Panc1 (cell line): ENCODE measurements at places on chromosomes 13 and 19. TPM values are rescaled to one million over a fixed set of nuclear protein-coding genes. Genes with fewer than 3 reads are reported as not detected.

TDRD12 gene
- 0.33 TPM for total RNA-seq

SLC7A10 gene
- total RNA-seq: 1.1 TPM

DNA sequence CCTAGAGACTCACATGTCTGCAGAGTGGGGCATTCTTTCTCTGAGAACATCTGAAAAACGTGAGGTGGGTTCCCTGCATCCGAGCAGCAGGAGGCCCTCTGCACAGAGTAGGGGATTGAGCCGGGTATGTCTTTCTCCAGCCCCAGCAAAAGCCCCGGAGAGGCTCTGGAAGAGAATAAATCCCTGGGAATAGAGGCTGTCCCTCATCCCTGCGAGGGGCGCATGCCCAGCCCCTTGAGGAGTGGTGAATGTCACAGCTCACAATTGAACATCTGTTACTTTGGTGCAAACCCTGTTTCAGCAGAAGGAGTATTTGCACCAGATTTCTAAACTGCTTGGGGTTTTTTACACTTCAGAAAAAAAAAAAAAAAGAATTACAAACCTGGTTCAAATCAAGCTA, 164.6 kb downstream of the FGF14 start:
- no peak for DNase-seq

GRCh38 chr13:38385153-38385891, 35.7 kb downstream of the UFM1 start:
- DNase-seq: no peak

DNA sequence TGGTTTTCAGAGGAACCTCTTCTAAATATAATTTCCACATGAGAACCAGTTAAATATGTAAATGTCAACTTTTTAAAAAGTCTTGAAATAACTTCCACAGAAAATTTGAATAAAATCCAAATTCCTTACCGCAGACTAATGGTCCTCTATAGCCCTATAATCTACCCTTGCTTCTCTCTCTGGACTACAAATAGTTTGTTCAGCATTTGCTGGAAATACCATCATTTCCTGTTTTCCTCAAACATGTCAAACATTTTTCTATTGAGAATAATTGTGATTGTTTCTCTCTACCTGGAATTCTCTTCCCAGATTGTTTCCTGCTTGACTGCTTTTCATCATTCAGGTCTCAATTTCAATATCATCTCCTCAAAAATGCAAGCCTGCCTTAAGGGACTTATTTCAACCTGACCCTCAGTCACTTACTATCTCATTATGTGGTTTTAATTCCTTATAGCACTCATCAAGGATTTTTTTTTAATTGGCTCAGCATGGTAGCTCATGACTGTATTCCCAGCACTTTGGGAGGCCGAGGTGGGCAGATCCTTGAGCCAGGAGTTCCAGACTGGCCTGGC, 898.9 kb upstream of the MIR17HG start:
- no peak for DNase-seq

GRCh38 chr13:109778102-109778542, 8.3 kb downstream of the IRS2 start:
- peak; percentile 41 for DNase-seq

DNA sequence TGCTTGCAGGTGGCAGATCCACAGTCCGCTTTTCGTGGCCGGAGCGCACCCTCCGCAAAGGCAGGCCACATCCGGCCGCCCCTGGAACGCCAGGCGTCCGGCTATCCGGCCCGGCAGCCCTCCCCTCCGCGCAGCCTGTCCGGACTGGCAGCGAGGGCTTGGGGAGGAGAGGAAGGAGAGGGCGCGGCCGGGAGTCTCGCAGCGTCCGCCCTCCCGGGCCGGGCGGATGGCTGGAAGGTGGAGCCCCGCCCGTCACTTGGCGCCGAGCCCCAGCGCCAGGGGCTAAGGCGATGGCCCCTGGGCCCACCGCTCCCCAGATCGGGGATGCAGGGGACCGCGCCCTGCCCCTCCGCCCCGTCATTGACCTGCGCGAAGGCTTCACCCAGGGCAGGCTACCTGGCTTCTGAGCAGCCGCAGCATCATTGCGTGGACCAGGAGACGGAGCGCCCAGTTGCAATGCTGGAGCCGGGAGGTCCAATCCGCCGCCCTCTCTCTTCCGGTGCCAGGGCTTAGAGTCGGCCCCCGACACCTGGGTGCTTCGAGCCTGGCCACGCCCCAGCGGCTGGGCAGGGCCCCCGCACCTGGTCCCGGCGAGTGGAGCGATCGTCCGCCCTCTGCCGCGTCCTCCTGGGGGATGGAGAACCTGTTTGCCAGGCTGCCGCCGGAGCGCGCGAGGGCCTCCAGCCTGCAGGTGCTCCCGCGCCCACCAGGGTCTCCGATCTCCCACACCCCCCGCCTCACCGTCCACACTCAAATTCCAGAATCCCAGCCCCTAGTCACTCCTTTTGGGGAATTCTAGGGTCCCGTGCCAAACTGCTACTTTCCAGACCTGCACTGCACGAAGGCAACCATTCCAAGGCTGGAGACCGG, at the start of gene FUT1:
FUT1 (minus strand) TSS at position 146 of the 870 bp plus-strand sequence. CDS start 1,360 bp downstream, outside the sequence.
- no peak for DNase-seq

DNA sequence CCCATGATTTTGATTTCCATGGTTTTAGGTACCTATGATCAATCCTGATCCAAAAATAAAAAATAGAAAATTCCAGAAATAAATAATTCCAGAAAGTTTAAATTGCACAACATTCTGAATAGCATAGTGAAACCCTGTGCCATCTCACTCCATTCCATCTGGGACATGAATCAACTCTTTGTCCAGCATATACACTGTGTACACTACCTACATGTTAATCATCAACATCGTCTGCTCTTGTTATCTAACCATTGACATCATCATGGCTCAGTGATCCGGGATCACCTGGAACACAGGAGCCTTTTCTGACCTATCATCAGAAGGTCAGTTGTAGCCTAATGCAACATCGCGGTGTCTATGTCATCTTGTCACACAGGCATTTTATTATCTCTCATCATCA, 75.6 kb downstream of the MYO16 start:
- no peak for DNase-seq

DNA sequence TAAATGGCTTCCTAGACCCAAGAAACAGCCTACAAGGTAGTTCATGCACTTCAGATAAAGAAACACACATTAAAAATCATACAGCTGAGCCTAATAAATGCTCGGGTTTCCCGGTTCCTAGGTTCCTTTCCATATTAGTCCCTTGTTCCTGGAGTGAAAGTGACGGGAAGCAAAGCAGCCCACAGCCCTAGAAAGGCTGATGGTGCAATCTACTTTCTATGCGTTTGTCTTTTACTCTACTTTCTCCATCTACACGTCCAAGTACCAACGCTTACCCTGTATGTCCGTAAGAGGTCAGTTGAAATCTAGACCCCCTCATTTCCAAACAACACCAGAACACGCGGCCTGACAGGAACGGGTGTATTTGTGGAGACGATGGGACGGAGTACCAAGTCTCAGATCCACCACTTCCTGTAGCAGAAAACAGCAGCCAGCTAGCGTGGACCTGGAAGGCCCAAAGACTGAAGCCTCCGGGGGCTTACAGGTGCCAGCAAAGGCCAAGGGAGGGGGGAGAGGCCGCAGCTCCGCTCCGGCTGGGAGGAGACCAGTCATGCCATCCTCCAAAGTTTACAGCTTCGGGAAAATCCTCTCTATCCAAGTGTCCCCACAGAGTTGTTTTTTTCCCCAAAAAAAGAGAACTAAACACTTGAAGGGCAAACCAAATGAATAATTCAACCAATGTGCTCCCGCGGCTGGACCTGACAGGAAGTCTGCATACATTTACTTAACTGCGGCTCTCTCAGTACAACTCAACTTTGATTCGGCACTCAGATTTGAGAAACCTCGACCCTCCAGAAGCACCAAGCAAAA, 34.1 kb downstream of the STK24 start:
- DNase-seq: no peak

DNA sequence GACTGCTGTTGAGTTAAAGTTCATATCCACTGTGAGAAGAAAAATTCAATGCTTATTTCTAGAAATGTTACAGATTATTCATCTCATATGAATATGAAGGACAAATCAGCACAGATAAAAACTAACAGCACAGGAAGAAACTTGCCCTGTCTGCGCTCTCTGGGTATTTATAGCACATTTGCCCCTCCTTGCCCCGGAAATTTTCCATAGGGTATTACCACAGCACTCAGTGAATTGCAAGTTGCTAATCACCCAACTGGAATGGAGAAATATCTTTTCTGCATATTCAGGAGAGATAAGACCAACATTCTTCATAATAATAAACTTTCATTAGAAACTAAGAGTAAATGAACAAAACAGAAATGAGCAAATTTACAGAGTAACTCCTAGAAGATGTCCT, 318.0 kb upstream of the KLF12 start:
- DNase-seq: no peak

GRCh38 chr19:7852851-7853769, 21.1 kb downstream of the PRR36 start:
- DNase-seq: no peak

GRCh38 chr19:13398780-13399726, 107.2 kb downstream of the CACNA1A start:
- DNase-seq: peak; percentile 35
